Left colon (tissue), 2 donors: ENCODE measurements at places on chromosomes 12 and 14. TPM values are rescaled to one million over a fixed set of nuclear protein-coding genes. Genes with fewer than 3 reads are reported as not detected.
A peak's percentile ranks its signal among the peaks of the same experiment; 100 is the strongest.

The SLC10A1 gene
- not detected for total RNA-seq

The TSPAN8 gene
- 1,490 TPM for total RNA-seq

DNA sequence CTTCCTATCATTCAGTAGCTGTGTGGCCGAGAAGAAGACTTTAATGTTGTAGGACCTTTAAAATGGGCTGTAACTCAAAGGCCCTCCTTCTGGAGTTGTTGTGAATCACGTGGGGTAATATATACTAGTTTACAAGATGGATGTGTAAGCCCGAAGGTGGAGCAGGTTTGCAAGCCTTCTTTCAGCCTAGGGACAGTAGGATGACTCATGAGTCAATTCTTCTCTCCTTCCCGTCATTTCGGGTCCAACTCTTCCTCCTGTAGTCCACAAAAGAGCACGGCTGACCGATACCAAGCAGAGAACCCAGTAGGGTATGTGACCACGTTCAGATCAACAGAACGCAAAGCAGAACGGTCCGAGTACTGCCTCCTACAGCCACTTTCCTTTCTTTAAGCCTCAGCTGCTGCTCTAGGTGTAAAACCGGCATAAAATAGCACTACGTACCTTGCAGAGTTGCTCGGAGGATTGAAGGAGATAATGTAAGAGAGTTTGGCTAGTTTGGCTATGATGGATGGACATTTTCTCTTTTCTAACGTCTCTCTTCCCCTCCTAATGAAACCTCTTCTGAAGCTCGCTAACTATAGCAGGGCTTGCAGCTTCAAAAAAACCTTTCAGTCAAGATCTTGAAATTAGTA is 1.3 kb upstream of the RASSF3 start:
- DNase-seq = peak; percentile 54

DNA sequence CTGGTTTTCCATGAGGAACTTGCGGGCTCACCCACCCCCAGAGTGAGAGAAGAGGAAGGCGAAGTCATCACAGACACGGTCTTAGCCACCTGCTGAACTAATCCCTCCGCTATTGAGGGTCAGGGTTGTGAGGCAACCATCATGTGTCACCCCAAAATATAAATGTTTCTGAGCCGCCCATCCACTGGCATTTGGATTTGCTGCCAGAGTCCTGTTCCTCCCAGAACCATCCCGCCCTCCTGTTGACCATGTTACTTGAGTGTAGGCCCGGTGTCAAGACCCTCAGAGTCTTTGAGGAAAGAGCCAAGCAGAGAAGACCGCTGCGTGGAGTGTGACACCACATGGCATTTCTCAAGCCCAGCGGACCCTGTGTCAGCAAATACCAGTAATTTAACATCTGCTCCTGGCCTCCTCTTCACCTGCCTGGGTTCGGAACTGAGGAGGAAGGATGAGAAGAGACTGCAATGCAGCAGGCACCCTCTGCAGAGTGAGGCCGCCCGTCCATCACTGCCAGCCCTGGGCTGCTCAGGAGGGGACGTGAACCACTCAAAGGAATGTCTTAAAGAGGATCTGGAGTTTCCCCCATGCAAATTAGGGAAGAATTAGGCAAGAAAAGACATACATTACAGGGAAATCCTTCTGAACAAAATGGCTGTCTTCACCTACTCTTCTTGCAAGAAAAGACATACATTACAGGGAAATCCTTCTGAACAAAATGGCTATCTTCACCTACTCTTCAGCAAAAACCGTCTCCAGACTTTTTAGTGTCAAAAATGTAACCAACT is 100.4 kb downstream of the FBXL14 start:
- DNase-seq = no peak
